ENCODE measurements at places on chromosomes 7 and 10.

GRCh38 chr7:479948-480499 lies 39.6 kb downstream of the PDGFA start:
- no peak for DNase-seq

DNA sequence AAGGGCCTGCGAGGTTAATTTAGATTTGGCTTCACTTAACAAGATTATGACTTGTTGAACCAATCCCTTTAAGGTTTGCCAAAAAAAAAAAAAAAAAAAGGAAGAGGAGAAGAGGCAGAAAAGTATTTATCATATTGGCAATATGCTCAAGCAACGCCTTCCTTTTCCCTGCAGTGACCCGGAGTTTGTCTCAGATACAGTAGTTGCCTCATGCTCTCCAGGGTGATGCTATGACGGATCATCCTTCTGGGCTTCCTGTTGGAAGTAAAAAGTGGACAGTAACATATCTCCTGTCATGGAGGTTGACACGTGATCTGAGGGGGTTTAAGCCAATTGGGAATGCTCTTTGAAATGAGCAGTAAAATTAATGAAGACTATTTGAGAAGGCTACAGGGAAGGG lies 117.3 kb downstream of the BMPER start:
- no peak for DNase-seq

DNA sequence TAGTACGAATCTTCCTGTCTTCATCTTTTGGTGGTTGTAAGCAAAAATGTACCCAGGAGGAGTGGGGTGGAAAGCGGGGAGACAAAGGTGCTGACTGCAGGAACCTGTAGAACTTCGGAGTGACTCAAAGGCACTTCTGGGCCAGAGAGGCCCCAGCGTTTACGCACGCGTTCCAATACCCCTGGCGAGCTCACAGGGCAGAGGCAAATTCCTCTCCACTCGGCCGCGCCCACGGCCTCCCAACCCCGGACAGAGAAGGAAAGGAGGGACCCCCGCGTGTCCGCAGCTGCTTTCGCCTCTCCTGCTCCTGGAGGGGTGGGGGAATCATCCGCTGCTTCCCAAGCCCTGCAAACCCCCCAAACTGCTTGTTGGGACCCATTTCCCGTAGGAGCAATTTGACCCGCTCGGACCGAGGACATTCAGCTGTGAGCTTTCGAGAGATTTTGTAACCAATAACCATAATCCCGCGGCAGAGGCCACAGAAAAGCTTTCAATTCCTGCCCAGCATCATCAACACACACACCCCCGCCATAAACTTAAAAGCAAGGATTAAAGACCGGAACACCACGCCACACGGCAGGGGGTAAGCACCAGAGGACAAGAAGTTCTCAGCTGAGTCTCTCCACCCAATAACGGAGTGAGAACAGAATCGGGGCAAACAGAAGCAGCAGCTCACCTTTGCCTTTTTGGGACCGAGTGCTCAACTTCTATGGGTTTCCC lies 2.3 kb downstream of the IGF2BP3 start:
- DNase-seq = no peak

GRCh38 chr10:61763778-61764177 lies 101.0 kb downstream of the CABCOCO1 start:
- DNase-seq = no peak

DNA sequence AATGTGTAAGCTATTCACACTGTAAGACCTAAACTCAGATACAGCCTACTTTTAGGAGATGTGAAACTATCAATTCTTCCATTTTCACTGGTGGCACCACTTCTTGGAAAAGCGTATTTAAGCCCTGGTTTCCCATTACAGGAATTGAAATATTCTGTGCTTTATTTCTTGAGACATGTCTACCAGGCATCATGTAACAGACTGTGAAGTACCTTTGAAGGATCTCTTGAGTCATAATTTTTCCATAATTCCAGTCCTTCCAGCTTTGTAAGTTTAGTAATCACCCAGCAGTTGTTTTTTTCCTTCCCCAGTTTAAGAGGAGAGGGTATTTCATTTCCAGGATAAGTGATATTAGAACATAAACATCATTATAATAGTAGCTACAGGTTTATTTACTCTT lies 186.0 kb upstream of the PRPS1L1 start:
- DNase-seq = no peak

GRCh38 chr10:47028466-47028865 lies 117.2 kb downstream of the PTPN20 start:
- DNase-seq = no peak

GRCh38 chr7:90709501-90710465 lies 113.7 kb downstream of the CDK14 start:
- DNase-seq = peak; percentile 67

- no peak for DNase-seq
Measured at GRCh38 chr7:136105191-136105590, 128.0 kb upstream of the MTPN start.

DNA sequence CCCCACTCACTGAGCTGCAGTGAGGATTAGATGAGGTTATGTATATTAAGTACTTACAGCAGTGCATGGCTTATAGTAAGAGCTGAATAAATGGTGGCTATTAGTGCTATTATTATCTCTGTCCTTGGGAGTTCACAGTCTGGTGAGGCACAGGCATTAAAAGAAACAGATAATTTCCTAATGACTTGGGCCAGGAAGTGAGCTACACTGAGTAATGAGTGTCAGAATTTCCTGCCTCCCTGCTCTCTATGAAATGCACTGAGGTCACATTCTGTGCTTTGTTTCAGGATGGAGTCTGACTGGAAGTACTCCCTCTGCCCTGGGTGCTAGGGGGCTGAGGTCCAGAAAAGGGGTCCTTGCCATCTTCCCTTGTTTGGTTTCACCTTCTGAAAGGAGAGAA lies 48.7 kb upstream of the LOXL4 start:
- no peak for DNase-seq

- DNase-seq = no peak
Measured at GRCh38 chr7:139361523-139361922, 1.8 kb downstream of the LUC7L2 start.

GRCh38 chr7:139562491-139562890 lies 39.0 kb downstream of the CLEC2L start:
- no peak for DNase-seq

- no peak for DNase-seq
Measured at GRCh38 chr10:89003344-89003743, 12.7 kb downstream of the FAS start.

DNA sequence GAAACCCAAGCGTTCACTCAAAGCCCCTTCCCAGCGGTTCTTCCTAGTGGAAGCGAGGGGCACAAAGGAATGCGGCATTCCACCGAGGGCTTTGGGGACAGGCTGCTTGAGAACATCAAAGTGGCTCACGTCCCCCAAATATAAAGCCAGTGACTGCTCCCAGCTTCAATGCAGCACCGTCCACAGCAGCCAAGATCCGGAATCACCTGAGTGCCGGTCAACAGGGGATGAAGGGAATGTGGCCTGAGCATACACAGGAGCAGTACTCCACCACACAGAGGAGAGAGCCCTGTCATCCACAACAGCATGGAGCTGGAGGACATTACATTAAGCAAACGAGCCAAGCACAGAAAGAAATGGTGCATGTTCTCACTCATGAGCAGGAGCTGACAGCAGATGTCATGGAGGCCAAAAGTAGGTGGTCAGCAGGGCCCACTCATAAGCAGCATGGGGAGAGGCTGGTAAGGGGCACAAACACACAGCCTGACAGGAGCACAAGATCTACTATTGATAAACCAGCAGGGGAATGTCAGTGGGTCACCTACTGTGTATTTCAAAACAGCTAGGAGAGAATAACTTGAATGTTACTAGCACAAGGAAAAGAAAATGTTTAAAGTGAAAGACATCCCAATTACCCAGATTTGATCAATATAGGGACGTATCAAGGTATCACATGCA lies 79.5 kb downstream of the DIP2C start:
- no peak for DNase-seq

GRCh38 chr10:87818505-87819288 lies 671 bp upstream of the ATAD1 start:
- no peak for DNase-seq

DNA sequence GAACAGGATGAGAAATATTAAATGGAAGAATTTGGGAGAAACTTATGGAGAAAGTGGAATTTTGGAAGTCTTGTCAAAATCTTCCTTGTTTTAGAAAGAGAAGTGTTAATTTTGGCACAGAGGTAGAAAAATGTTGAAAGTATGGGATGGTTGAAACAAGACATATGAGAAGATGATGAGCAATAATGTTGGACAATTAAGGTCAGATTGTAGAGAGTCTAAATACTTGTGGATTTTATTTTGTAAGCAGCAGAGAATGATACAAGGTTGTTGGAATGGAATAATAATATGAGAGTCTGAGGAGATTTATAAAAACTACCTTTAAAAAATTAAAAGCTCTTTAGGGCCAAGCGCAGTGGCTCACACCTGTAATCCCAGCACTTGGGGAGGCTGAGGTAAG lies 34.6 kb downstream of the PHTF2 start:
- DNase-seq = no peak

DNA sequence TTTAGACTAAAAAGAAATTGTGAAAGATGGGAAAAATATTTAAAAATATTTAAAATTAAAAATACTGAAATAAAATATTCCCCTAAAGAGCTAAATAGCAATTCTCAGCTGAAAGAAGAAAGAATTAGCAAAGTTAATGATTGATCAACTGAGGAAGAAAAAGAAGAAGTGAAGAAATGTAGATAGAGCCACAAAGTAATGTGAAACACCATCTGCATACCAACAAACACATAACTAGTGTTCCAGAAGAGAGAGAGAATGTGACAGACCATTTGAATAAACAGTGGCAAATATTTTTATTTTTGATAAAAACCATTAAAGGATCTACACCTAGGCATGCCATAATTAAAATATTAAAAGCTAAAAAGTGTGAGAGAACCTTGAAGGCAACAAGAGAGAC lies 784.5 kb upstream of the ZWINT start:
- no peak for DNase-seq

- no peak for DNase-seq
Measured at GRCh38 chr7:99793443-99793842, 9.5 kb upstream of the CYP3A4 start.

GRCh38 chr7:104894726-104895521 lies 119.1 kb upstream of the KMT2E start:
- no peak for DNase-seq

DNA sequence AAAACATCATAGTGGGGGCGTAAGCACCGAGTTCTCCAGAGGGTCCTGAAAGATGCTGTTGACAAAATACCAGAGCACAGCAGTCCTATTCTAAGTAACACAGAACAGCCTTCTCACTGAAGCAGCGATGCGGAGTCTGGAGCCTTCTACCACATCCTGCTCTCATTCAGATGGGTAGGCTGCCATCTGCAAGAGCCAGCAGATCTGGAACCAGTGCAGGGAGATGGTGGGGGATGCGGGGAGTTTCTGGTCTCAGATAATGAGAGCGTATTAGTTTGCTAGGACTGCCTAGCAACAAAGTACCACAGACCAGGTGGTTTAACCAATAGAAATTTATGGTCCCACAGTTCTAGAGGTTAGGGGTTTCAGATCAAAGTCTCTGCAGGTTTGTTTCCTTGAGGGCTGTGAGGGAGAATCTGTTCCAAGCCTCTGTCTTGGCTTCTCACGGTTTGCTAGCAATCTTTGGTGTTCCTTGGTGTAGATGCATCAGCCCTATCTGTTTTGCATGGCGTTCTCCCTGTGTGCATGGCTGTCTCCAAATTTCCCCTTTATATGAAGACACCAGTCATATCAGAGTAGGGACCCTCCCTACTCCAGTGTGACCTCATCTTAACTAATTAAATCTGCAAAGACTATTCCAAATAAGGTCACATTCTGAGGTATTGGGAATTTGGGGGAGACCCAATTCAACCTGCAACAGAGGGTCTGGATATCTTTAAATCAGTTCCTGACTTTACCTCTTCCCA lies 52.0 kb upstream of the STEAP1B start:
- DNase-seq = no peak

- no peak for DNase-seq
Measured at GRCh38 chr7:100588438-100588837, 2.3 kb downstream of the FBXO24 start.

DNA sequence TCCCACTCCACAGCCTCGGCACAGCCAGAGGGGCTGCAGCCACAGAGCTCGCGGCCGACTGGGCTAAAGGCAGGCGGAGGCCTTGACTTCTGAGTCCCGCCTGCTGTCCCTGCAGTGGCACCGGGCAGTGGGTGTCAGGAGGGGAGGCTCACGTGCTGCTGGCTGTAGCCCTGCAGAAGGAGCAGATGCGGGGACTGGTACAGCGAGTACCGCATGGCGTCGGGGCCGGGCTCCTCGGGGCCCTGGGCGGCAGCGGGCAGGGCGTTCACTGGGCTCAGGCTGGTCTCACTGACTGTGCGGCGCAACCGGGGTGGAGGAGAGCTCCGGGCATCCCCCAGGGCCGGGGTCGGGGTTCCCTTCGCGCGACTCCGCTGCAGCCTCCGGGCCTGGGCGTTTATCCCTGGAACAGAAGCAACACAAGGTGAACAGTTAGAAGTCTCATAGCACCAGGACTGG lies 25.6 kb downstream of the PAPOLB start:
- DNase-seq = no peak
